ENCODE measurements at places on chromosomes 12 and 14. TPM values are rescaled to one million over a fixed set of nuclear protein-coding genes. Genes with fewer than 3 reads are reported as not detected.

GRCh38 chr14:104680056-104680805 lies 9.2 kb upstream of the INF2 start:
- DNase-seq: peak; percentile 85

DNA sequence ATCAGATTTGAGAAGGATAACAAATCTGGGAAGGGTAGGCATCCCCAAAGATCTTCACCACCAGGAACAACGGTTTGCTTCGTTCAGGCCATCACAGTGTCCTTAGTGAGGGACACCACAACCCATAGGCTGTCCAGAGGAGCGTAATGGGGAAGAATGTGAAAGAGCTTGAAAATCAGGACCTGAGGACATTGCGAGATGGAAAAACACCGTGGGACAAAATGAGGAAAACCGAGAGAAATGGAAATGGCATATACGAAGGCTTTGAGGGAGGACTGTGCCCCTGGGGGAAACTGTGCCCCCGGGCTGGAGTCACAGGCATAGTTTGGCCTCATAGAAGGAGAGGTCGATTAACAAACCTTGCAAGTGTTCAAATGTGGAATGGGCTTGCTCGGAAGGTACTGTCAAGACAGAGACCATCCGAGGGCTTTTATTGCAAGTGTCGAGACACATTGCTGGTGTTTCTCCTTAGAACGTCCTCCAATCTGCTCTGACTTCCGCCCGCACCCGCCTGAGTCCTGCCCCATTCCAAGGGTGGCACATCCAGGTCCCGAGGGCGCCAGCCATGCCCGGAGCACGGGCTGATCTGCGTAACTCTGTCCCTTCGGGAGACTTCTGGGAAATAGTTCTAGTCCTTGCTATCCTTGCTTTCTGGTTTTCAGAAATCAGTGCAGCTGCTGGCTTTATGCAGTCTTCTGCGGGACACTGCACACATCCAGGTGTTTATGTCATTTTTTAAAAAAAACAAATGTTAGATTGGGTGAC lies 885 bp upstream of the PALS1 start:
- DNase-seq: peak; percentile 53

DNA sequence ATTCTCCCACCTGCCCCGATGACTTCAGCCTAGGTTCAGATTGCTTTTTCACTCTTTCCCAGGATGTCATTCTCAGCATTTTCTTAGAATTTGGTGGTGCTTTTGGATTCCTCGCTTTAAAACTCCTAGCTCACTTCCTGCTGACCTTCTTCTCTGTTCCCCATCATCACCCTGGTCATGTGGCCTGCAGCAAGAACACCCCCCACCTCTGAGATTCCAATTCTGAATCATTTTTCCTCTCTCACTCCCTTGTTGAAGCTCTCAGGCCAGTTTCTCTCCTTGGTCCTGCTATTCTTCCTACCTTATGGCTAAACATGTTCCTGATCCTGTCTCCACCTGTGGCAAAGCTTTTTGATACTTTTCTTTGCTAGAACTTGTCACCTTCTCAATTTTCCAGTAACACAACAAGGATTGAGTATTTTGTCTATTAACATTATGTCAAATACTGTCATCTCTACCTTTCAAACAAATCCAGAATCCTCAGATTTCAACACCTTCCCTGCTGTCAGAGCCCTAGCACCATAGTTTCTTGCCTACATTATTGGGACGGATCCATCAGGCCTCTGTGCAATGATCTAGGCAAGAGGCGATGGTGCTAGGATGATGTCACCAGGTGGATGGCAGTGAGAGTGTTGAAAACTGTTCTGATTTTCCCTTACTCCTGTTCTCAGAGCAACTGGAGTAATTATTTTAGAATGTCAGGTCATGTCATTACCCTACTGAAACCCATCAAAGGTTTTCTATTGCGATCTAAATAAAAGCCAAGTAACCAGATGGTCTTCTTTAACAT lies 233.7 kb downstream of the MON2 start:
- DNase-seq: no peak

DNA sequence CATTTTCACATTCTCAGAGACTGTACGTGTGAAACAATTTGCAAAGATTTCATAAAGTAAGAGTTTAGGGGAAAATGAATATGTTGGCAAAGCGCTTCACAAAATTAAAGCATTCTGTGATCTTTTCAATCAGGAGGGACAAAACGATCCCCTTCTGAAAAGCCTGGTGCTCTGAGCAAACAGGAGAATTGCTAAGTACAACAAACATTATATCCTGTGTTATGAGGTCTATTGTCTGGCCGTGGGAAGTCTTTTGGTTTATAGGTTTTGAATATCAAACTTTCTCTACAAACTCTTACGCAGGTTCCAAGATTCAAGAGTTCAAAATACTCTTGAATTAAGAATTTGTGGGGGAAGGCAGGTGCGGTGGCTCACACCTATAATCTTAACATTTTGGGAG lies 7.2 kb upstream of the FOXN3 start:
- no peak for DNase-seq

- no peak for DNase-seq
These were observed 167.1 kb downstream of the CRADD start for GRCh38 chr12:93844164-93844784.

GRCh38 chr12:52335598-52336262 lies 14.5 kb upstream of the KRT83 start:
- no peak for DNase-seq

GRCh38 chr12:104354868-104355570 lies 51.5 kb downstream of the EID3 start:
- no peak for DNase-seq

GRCh38 chr12:102302553-102302952 lies 104.9 kb upstream of the PMCH start:
- no peak for DNase-seq

DNA sequence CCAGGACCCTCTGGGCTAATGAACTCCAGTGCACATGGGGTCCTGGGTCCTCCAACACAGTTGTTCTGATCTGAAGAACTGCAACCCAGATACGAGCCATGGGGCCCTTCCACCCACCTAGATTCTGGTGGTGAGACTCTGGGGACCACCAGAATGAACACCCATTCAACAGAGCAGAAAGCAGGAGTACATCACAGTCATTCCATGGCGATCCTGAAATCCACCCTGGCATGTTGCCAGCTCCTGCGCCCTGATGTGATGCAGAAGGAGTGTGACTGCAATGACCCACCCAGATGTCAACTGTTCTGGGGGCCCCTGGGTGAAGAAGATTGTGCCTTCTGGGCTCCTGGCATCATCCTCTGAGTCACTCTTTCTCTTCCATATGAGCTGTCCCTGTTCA lies 211.6 kb downstream of the KIF26A start:
- no peak for DNase-seq

- no peak for DNase-seq
These were observed 112.2 kb upstream of the SFSWAP start for GRCh38 chr12:131598717-131599116.

GRCh38 chr14:68704736-68705720 lies 87.8 kb downstream of the ZFP36L1 start:
- peak; percentile 63 for DNase-seq

DNA sequence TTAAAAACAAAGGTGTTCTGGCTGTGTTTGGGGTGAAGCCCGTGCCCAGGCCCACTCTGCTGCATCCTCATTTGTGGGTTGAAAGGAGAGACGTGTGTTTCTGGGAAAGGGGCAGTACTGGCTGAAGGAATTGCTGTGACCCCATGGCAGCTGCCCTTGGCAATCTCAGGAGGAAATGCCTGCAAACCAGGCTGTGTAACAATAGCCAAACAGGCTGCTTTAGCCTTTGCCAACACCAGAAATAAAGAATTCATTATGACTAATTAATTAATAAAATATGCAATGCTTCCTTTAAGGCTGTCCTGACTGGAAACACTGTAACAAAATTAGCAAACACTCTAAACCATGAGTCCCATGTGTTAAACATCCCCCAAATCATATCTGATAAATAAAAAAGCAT lies 53.0 kb upstream of the KRR1 start:
- no peak for DNase-seq

- peak; percentile 63 for DNase-seq
These were observed 129.9 kb downstream of the WIF1 start for GRCh38 chr12:64991121-64991611.

DNA sequence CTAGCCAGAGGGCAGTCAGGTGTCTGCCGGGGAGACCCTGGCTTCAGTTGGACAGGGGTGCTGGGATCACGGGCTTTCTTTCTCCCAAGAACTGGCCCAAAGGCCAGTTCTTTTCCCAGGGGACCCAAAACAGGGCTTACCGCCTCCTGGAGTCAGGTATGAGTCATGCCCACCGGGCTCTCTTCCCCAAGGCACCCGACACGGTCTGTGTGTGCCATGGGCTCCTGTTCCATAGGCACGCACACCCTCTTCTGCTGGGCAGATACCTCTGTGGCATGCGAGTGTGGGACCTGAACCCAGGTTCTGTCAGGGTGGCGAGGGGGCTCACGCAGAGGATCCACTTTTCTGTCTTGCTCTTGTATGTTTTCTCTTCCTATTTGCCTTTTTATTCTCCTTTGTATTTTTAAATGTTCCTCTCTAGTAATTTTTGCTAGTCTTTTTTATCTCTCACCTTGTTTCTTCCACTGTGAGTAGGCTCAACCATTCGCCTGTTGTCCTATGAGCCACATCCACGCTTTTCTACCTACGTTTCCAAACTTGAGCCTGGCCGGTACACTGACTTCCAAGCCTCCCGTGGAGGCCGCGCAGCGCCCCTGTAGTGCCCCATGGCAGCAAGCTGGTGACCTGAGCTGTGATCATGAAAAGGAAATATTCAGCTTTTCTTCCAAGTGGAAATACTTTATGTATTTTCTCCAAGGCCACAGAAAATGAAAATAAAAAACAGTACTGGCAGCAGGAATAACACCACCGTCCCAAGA lies 362.2 kb downstream of the CACNA1C start:
- DNase-seq: no peak

GRCh38 chr12:96170328-96170727 lies 23.8 kb upstream of the ELK3 start:
- no peak for DNase-seq

Gene GUCY2C
- not detected for total RNA-seq

Gene UBC
- total RNA-seq: 1,630 TPM

Gene PLEKHA5
- 54.3 TPM for total RNA-seq

Gene GLI1
- 1.4 TPM for total RNA-seq

Gene SLC38A1
- 360 TPM for total RNA-seq

Gene PLA2G1B
- total RNA-seq: not detected

Data from mammary epithelial cell (primary cell).